ENCODE measurements at places on chromosomes 5 and 9.
A peak's percentile ranks its signal among the peaks of the same experiment; 100 is the strongest.

DNA sequence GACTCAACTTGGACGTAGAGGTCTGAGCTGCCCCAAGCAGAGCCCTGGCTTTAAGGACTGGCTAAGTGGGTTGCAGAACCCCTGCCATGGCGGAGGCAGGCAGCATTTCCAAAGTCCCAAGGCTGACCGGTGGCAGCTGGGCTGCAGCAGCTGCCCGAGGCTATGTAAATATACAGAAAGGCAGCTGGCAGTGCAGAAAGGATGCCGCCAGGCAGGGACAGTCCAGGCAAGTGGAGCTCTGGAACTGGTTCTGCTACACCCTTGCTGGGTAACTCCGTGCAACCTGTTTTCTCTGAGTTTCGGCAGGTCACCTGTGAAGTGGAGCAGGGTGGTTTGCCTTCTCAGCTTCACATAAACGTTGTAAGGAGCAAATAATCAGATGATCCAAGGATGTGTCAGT, 46.0 kb downstream of the SHB start:
- DNase-seq, result no peak

GRCh38 chr5:178580271-178580955, 9.8 kb downstream of the COL23A1 start:
- DNase-seq, result no peak

- no peak for DNase-seq
Measured at GRCh38 chr5:116395631-116396203, 178.9 kb downstream of the SEMA6A start.

GRCh38 chr9:120928015-120928482, 1.5 kb upstream of the TRAF1 start:
- DNase-seq, result no peak

DNA sequence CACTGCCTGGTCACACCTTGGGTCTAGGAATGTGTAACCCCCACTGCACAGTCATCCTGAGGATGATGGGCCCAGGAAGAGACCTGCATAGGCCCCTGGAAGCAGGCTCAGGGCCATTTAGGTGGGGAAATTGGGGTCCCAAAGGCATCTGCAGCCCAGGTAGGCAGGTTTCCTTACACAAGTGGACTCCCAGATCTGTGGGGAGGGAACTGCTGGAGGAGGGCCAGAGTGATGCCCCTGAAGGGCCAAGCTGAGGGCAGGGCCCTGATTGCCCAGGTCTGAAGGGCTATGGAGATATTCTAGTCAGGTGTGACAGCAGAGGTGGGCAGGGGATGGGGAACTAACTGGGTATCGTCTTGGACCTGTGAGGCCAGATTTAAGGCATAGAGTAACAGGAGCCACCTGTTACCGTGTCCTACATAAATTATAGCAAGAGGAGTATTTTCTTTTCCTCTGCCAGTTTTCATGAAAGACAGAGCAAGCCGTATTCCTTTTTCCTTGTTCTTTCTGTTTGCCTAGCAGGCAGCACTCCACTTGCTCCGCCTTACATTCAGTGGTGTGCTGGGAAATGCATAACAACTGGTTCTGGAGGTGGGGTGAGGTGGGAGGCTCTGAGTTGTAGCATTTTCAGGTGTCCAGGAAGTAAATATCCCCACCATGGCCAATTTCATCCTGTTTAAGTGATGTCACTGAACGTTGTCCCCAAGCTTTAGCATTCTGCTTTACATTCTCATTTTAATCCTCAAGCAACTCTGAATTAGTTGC, 41.3 kb downstream of the PPARGC1B start:
- no peak for DNase-seq

DNA sequence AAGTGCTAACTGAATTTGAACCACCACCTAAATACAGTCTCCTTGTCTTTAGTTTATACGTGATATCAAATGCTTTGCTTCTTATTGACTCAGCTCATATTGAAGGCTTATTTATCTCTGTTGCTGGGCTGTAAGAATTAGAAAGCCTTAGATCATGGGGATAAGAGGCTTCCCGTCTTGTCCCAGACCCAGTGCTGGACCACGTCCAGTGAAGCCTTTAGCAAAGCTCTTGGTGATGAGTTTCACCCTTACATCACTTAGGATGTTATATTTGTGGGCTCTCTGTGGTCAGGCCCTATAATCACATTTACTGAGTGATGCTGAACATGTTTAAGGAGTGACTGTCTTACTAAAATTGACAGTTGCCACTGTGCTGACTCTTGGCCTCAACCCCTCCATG, 11.2 kb downstream of the FAM240B start:
- DNase-seq, result no peak

GRCh38 chr5:138944527-138945322, 69.6 kb upstream of the LRRTM2 start:
- peak; percentile 33 for DNase-seq

- no peak for DNase-seq
Measured at GRCh38 chr5:132098621-132099020, 25.0 kb downstream of the CSF2 start.

DNA sequence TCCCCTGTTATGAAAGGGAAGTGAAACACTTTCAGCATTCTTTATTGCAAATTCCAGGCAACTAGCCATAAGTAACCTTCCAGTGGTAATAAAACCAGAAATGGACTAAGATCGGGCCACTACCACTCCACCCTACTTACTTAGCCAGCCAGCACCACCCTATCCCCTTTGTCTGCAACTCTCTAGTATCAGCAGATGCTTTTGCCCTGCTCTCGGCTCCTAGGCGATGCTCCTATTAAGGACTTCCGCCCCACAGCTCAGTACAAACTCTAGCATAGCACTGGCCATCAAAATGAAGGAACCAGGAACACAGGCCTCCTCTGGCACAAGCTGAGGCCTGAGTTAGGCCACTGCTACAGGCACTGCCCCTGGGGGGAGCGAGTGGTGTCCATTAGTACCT, 81.2 kb downstream of the GLDC start:
- no peak for DNase-seq

- peak; percentile 59 for DNase-seq
Measured at GRCh38 chr5:68252673-68253623, 37.4 kb downstream of the PIK3R1 start.

GRCh38 chr9:36924071-36924470, 110.0 kb downstream of the PAX5 start:
- DNase-seq, result no peak

DNA sequence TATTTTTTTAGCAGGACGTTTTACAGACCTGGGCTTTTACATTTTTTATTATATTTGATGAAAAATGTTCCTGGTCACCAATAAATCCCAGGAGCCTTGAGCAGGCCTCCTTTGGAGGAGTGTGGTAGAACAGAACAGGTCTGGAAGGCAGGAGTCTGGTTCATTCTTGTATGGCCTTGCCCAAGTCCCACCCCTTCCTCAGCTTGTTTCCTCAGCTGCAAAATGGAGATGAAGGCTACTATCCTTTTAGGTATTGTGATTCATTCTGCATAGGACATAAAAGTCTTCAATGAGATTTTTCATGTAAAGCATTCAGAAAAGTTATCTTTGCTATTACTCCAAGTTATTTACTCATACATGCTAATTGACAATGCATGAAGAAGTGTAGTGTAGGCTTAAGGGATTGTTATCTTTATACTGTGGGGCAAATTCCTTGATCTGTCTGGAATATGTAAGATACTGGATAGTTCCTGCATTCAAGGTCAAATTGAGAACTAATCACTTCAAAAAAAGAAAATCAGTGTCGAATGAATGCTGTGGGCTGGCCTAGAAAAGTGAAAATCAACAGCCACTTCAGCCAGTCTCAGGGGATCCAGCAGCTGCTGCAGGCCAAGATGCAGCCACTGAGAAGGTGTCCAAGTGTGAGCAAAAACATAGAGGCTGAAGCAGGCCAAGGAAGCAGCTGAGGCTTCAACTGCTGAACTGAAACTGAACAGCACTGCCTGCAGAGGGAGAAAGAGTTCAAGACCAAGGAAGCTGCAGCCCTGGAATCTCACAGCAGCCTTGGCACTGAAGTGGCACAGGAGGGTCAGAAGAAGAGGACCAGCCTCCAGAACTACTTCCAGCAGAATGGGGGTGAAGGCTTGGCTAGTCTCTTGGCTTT, 15.5 kb upstream of the SLC36A3 start:
- DNase-seq, result peak; percentile 41

GRCh38 chr5:176754376-176754973, 55.9 kb upstream of the UNC5A start:
- no peak for DNase-seq

DNA sequence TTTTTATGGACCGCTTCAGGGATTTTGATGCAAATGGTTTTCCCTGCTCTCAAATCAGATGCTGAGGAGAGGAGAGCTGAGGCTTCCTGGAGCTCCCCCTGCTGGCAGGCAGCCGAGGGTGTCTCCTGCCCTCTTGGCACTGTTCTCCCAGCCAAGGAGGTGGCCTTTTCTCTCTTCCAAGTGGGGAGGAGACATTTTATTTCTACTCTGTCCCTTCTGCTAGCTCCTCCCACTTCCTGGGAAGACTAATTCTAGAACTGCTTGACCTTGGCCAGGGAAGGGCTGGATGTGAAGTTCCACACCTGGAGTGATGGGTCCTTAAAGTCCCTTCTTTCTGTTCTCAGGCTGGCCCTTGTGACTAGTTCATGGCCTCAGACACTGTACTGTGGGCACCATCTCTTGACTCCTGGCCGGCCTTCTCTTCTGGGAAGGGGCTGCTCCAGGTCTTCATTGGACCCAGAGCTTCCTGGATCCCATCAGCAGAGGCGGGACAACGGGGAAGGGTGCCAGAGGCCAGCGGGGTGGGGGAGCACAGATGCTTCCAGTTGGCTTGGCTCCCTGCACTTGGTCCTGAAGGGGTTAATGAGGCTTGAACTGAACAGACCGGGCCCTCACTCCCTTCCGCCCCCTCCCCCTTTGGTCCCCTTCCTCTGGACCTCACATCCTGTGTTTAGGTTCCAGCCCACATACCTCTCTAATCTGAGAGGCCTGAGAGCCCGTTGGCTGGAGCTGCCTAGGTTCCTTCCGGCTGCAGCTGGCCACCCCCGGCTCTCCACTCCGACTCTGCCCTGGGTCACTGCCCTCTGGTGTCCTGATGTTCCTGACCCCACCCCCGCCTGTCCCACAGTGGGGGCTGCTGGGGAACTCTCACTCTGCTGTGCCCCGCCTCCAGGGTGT, 32.1 kb downstream of the PTPA start:
- DNase-seq, result peak; percentile 94

DNA sequence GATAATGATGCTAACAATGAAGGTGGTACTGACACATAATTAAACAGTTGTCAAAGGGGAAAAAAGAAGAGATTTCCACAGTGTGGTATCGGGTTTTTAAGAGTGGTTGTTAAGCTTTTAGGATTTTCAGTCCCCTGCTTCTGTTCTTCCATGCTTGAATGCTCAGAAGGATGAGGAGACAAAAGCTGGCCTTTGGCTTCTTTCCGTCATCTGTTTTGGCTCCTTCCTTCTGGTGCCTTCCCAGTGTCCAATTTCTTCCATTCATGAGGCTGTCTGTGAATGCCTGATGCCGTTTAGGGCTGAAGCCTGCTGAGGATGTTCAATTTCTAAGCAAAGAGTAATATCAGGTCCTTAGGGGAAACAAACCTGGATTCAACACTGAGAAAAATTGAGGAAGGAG, 179.6 kb upstream of the GLRA1 start:
- no peak for DNase-seq

DNA sequence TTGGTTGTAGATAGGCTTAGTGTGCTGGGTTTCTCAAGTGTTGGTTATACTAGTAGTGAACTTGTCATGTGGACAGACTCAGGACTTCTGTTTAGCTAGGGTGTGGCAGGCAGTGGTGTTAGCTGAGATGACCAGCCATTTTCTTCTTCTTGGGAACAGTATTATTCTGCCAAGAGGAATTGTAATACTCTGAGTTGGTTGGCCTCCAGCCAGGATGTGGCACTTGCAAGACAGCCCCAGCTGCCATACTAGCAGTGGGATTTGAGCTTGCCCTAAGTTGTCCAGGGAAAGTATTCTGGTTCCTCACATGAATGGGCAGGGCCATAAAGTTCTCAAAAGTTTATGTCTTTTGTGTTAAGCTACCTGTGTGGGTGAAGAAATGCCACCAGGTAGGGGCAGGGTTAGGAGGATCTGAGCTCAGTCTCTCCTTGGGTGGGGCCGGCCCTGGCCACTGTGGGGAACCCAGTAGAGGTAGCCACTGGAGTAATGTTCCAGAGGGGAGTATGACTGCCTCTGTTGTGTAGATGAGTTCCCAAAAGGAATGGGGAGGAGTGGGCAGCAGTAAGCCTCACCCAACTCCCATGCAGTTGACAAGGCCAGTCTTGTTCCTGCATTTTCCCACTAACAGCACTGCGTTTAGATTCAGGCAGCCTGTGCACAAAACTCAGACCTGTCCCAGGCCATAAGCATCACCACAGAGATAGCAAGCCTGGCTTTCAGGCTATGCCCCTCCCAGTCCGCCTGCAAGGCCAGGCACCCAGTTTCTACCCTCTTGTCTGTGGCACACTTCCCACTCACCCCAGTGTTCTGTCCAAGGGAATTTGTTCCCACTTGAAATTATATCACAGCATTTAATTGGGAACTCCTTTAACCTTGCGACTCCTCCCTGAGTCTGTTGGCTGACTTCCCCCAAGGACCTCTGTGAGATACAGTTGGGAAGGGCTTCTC, 250.7 kb downstream of the ANXA1 start:
- DNase-seq, result no peak

DNA sequence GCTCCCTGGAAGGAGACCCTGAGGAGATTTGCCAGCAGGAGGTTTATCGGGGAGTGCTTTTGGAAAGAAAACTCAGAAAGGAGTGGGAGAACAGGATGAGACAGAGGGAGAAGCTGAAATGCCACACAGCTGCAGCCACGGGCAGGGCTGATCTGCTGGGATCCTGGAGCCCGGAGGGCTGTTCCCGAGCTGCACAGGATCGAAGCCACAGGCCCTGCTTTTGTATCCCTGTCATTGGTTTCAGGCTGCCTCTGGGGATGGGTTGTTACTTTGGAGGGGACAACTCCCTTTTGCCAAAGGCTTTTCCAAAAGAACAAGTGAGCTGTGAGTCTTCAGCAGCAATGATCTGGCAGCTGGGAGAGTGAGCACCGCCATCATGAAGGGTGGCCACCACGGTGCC, 152.5 kb upstream of the PTCH1 start:
- no peak for DNase-seq

GRCh38 chr9:129432297-129433154, 188.4 kb downstream of the C9orf50 start:
- DNase-seq, result no peak

- DNase-seq, result no peak
Measured at GRCh38 chr9:135090547-135090946, 3.1 kb downstream of the OLFM1 start.

DNA sequence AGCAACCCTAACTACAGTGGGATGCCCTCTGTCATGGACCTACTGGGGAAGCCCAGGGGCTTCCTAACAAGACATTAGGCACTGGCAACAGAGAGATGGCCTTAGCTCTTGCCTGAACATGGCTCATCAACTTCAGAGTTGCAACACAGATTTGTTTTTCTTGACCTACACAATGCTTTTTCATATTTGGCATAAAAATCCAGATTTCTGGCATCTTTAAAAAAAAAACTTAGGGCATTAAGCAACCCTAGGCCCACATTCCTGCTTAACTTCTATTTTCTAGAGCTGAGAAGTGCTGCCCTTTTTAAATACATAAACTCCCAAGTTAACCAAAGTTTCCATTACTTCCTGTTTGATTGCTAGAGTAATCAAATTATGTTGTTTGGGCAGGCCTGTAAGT, 8.0 kb downstream of the GRIA1 start:
- no peak for DNase-seq
